ENCODE measurements at places on chromosomes 3 and 15.

DNA sequence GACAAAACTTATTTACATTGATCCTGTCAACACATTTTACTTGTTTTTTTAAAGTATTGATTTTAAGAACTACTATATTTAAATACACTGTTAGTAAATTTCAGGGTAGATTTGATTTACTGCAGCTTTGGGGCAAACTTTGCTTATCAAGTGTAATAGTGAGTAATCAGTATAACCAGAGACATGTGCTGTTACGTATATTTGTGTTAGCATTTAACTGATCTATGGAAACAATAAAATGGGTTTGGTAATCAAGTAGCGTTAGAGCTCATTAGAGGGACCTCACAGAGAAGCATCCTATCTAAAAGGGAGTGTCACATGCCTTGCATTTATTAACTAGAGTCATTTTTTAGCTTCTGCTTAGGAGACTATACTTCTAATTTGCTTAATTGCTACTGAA, 131.5 kb upstream of the ALCAM start:
- DNase-seq: no peak

- no peak for DNase-seq
Observed at GRCh38 chr3:62843508-62843907, 31.7 kb downstream of the CADPS start.

- no peak for DNase-seq
Observed at GRCh38 chr15:92098869-92099268, 245.4 kb downstream of the SLCO3A1 start.

DNA sequence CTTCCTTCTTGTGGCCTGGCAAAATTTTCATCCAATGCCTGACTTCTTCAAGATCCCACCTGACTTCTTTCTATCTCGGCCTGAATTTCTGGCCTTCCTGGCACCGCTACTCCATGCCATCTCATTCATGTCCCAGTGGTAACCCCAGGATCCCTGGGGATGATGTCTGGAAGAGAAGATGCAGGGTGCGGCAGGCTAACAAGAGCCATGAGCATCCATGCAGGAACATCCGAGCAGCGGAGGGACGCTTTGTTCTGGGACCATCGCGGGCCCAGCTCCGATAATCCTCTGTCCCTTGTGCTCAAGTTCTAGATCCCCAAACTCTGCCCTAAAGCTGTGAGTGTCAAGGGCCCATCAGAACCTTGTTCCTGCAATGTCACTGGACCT, 10.9 kb downstream of the MYL3 start:
- no peak for DNase-seq

- DNase-seq: no peak
Observed at GRCh38 chr3:13798401-13798800, 81.5 kb downstream of the WNT7A start.

GRCh38 chr3:3799173-3800079, at the start of gene LRRN1:
Gene LRRN1 (plus strand): TSS chr3:3799431. CDS start chr3:3844642, 45,211 bp downstream.
- no peak for DNase-seq

GRCh38 chr3:37479981-37480380, 305.6 kb upstream of the LRRFIP2 start:
- no peak for DNase-seq

- no peak for DNase-seq
Observed at GRCh38 chr3:8741581-8742261, 8.1 kb downstream of the CAV3 start.

DNA sequence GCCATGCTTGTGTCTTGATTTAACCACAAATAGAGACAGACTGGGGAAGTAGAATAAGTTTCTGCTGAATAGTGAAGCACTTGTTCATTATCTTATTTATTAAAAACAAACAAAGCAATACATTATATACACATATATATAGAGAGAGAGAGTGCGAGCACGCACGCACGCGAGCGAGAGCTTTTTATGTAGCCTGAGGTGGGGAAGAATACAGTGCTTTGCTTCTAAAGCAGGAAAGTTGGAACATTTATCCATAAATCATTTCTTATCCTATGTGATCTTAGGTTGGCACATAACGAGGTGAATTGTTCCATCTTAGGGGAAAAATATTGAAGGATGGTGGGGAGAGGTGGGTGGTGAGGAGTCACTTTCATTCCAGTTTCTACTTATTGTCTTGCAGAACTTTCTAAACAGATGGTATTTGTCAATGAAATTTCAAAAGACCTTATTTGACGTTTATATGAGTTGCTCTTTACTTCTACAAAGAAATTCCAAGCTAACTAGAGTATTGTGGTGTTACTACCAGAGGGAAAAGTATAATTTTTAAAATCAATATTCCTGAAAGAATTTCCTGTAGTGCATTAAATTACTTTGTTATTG, 110.0 kb downstream of the ATG7 start:
- no peak for DNase-seq

DNA sequence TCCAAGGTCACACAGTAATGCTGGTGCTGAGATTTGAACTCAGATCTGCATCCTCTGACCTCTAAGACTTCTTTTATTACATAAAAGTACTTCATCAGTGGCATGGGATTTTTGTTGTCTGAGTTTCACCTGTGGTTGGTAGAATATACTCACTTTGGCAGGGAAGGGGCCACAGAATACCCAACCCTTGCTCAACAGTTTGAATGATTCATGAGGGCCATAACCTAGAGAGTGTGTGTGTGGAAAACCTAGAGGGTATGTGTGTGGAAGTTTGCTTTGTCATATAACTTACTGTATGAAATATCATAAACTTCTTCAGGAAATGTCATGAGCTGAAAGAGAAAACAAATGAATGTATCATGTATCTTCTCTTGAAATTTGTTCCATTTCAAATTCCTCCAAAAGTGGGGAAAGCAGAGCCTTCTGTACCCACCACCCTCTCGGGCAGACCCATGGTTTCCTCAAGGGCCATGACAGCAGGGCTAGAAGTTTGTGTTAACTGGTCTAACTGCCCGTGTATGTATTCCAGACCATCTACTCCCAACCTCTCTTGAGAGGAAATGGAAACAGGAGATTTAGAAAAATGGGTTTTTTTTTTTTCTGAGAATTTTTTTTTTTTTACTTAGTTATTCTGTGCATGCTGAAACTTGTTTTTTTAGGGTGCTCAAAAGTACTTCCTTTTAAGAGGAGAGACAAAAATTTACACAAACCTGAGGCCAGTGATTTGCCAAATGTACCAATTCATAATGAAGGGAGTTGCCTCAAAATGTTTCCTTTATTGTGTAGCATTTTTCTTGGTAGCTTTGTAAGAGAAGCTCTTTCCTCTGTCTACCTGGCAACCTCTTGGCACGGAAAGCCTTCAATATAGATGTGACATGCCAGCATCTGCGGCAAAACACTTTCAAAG, 127.0 kb downstream of the TPRG1 start:
- DNase-seq: no peak

- no peak for DNase-seq
Observed at GRCh38 chr3:24315356-24315755, 179.3 kb downstream of the THRB start.

- no peak for DNase-seq
Observed at GRCh38 chr3:117811786-117812185, 1102.2 kb downstream of the TUSC7 start.

- no peak for DNase-seq
Observed at GRCh38 chr3:177498037-177498857, 301.0 kb upstream of the TBL1XR1 start.

DNA sequence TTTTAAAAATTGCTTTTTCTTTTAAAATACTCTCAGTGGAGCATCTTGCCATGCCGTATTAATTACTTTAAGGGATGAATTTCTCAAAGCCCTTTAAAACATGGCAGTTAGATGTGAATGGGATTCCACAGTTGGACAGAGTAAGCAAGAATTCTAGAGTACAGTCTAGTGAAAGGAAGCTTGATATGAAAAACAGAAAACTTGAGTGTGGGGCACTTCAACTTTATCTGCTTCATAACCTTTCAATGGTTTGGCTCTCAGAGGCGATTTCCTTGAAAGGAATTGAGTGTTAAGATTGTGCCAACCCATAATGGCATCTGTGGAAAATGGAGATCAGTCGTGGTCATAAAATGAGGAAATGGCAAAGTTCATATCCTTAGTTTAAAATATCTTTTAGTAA, 127.7 kb upstream of the SAMMSON start:
- no peak for DNase-seq

- DNase-seq: no peak
Observed at GRCh38 chr3:4757575-4758248, 221.5 kb upstream of the BHLHE40 start.

DNA sequence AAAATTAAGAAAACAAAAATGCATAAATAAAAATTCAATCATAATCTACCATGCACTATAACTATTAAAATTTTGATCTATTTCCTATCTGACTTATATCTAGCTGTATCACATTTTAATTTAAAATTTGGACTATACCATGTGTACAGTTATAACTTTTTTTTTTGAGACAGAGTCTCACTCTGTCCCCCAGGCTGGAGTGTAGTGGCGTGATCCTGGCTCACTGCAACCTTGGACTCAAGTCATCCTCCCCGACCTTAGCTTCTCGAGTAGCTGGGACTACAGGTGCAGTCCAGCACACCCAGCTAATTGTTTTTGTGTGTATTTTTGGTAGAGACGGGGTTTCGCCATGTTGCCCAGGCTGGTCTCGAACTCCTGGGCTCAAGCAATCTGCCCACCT, 119.9 kb downstream of the ADAM10 start:
- DNase-seq: no peak

DNA sequence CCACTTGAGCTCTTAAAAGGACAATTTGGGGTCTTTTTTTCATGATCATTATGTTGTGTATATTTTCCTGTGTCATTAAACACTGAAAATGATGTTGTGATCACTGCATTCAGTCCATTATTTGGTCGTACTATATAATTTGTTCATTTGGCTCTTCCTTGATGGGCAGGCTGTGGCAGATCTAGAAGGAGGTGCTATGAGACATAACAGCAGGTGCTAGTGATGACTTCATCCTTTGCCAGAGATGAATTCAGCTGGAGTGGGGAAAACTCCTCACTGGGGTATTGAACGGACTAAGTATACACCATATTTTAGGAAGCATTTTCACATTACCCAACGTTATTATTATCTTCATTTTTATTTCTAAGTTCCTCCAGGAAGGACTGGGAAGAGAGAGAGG, 12.0 kb downstream of the CMTM7 start:
- no peak for DNase-seq

DNA sequence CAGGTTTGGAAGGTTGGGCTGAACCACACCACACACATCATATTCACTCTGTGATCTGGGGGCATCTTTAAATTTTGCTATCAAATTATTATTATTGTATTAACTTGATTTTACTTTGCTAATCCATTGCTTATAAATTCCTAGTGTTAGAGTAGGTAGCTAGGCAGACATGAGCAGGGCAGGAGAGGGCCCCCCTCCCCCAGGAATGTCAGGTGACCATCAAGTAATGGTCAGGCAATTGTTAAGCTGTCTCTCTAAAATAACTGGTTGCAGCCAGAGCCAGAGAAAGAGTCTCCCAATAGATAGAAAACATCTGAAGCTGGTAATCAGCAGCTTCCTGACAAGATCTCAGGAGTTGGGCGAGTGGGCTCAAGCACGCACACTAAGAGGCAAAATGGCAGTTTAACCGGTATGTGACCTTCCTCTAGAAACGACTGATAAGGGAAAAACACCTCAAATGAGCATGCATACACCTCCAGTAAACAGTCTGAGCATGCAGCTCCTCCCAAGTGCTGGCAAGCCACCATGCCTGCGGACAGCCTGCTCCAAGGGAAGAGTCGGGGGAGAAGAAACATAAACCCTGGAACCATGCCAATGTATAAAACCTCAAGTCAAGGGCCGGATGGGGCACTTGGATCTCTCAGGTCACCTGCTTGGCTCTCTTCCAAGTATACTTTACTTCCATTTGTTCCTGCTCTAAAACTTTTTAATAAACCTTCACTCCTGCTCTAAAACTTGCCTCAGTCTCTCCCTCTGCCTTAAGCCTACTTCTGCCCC, 3.1 kb upstream of the CXCR6 start:
- DNase-seq: no peak

DNA sequence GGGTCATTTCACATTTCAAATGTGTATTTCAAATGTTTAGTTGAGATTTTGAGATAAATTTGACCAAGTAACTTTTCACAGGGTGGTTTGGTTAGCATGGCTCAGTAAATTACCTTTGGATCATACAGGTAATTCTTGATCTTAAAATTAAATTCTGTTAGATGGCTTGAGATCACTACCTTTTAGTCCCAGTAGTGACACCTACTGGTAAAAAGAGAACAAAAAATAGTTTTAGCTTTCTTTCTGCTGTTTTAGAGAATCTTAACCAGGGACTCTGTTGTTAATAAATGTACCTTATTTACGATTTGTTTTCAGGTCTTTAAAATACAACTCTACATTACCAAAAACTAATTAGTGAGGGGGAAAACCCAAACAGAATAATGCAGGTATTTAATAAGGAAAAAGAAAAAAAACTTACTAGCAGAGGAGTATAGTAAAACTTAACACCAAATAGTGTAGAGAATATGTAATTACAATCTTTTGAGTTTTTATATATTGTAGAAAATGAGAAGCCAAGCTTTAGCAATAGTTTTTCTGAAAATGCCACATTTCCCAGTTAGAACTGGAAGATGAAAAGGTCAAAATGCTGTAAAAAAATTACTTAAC, 620.3 kb upstream of the AGTR1 start:
- no peak for DNase-seq

- no peak for DNase-seq
Observed at GRCh38 chr3:105907777-105908176, 39.0 kb upstream of the CBLB start.

GRCh38 chr15:81050259-81050658, 49.5 kb downstream of the TLNRD1 start:
- DNase-seq: no peak

GRCh38 chr3:127929818-127930413, 14.9 kb downstream of the KBTBD12 start:
- no peak for DNase-seq

DNA sequence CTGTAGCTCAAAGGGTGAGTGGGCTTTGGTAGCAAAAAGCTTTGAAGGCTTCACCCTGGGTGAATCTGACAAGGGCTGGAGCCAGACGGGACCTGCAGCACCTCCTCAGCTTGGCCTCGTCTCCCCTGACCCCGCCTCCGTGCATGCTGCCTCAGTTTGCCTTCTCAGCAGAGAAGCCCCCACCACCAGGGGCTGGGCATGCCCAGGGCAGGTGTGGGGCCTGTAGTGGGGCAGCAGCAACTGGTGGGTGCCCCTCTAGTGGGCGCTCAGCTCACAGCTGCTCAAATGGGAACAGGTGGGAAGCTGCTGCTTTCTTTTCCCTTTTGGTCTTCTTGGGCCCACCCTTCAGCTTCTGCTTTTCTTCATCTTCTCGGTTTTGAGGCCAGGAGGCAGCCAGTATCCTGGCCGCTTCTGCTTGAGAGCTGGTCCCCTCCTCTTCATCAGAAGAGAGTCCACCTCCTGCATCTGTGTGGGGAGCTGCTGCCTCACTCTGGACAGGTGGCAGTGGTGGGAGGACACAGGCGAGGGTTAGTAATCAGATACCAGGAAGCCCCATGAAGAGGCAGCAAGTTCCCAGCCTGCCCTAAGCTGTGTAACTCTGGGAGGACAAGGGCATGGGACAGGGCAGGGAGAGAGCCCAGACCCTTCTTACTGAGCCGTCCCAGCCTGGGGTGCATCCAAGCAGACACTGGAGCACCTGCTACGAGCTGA, 21.0 kb downstream of the TMEM43 start:
- DNase-seq: no peak

DNA sequence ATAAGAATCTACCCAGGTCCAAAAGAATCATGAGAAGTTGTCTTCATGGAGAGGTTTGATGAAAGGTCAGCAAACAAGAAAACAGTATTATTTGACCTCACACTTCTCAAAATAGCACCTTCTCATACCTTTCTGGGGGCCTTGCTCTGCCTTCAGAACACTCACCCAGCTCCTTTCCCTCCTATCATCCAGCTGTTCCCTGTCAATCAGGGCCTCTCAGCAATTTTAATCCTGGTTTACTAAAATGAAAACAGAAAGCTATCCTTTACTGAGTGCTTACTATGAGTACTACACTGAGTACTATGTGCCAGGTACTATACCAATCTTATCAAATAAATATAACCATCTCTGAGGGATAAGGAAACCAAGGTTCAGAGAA, 138.6 kb downstream of the GAP43 start:
- no peak for DNase-seq

Measured in CMK (cell line).